Pancreas (tissue), 10 donors: ENCODE measurements at places on chromosomes 11 and 22. TPM values are rescaled to one million over a fixed set of nuclear protein-coding genes. Genes with fewer than 3 reads are reported as not detected.

DNA sequence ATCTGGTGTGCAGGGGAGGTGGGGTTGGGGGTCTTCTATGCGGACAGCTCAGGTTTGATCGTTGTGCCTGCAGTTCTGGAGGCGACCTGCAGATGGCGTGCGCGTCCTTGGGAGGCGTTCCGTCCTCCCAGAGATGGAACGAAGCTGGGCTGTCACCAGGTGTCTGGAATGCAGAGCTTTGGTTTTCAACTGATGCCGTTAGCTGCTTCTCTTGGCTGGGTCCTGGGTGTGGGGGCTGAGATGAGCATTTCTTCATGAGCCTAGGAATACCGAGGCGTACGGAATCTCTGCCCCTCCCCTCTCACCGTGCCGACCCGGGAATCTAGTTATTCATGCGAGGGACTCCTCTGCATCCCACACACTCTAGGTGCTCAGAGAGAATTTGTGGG, 98.6 kb downstream of the CEP164 start:
- H3K27ac ChIP-seq = no peak overlapping the region
- H3K4me1 ChIP-seq = no peaks in the 10 kb centered on the region
- no peaks in the 10 kb centered on the region for H3K27me3 ChIP-seq

- H3K27ac ChIP-seq = no peak overlapping the region
- no peak for DNase-seq
- no peak overlapping the region for H3K4me3 ChIP-seq
- no peaks in the 10 kb centered on the region for H3K4me1 ChIP-seq
- no peaks in the 10 kb centered on the region for H3K36me3 ChIP-seq
These were observed 2198.2 kb upstream of the RAG2 start for GRCh38 chr11:38796281-38796680.

DNA sequence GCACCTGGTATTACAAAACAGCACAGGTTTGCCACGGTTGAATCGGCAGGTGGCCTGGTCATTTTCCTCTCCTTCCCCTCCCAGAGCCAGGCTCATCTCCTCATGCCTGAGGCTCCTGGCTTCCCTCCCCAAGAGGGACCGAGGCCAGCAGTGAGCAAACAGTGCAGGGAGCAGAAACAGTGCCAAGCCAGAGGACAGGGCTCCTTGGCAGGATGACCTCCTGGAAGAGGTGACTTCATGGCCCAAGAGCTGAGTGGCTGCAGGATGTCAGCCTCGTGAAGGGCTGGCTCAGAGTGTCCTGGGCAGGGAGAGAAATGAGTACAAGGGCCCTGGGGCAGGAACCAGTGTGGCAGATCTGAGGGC, 22.8 kb upstream of the PPFIA1 start:
- no peak overlapping the region for H3K27ac ChIP-seq
- no peak for DNase-seq

DNA sequence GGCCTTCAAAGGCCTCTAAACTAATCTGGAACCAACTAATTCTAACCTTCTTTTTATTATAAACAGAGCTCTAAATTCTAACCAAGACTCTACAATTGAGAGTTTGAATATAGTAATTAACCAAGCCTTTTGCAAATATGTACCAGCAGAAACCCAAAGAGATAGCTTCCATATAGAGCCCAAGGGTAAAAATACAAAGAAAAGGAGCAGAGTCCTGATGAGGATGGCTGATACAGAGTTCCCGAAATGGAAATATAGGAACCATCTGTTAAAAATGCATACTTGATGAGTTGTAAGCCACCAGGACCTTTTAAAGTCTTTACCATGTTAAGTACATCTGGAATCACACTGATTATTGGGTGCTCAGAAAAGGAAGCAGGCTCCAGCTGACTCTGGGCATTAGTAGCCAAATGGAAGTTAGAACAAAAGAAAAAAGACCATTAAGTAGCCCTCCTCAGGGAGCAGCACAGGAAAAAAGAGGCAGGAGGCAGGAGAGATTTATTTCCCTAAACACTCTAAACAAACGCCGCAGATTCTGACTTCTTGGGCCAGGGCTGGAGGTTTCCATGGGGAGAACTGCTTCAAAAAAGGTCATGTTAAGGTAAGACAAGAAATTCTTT, 463.1 kb upstream of the FAT3 start:
- H3K27me3 ChIP-seq = no peaks in the 10 kb centered on the region
- DNase-seq = no peak
- no peaks in the 10 kb centered on the region for H3K36me3 ChIP-seq
- no peaks in the 10 kb centered on the region for H3K4me1 ChIP-seq

- DNase-seq = no peak
- H3K4me1 ChIP-seq = no peaks in the 10 kb centered on the region
- H3K36me3 ChIP-seq = no peaks in the 10 kb centered on the region
- no peak overlapping the region for H3K4me3 ChIP-seq
- H3K27ac ChIP-seq = no peak overlapping the region
These were observed 2.9 kb downstream of the MIOX start for GRCh38 chr22:50489363-50490243.

DNA sequence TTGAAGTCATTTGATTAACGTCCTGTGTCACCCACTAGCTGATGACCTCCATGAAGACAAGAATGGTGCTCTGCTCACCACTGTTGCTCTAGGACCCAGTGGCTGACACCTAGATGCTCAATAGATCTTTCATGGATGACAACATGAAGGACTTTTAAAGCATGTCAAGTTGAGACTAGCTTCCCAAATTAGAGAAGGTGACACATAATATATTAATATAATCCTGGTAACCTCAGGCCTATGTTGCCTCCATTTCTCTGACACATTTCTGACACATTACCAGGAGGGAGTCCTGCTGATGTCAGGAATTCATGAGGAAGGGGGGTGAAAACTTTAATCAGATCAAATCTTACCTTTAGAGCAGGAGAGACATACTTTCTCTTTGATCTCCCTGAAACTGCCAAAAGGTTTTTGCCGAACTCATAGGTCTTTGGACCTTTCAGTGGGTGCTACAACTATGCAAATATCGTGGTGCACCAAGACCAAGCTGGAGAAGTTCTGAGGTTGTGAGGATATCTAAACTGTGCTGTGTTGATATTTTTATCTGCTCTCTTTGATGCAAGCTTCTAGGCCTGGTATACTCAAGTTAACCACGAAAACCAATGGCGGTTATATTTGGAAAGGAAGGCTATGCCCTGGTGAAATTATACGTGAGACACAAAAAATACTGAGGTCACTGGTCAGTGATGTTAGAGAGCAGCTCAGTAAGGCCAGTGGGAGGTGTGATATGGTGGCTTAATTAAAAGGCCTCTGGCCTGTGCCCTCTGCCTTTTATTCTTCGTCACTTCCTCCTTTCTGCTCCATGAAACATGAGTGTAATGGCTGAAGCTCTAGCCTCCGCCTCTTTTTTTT, 13.2 kb upstream of the AMPD3 start:
- H3K4me1 ChIP-seq = no peaks in the 10 kb centered on the region
- no peak for DNase-seq
- H3K27ac ChIP-seq = no peak overlapping the region
- no peaks in the 10 kb centered on the region for H3K36me3 ChIP-seq
- H3K4me3 ChIP-seq = no peak overlapping the region
- H3K27me3 ChIP-seq = no peaks in the 10 kb centered on the region

- no peak overlapping the region for H3K4me3 ChIP-seq
- peaks cover 6% of the 10 kb centered on the region for H3K4me1 ChIP-seq
- DNase-seq = no peak
- H3K27ac ChIP-seq = no peak overlapping the region
- no peaks in the 10 kb centered on the region for H3K36me3 ChIP-seq
These were observed 23.0 kb downstream of the USP47 start for GRCh38 chr11:11864803-11865202.

DNA sequence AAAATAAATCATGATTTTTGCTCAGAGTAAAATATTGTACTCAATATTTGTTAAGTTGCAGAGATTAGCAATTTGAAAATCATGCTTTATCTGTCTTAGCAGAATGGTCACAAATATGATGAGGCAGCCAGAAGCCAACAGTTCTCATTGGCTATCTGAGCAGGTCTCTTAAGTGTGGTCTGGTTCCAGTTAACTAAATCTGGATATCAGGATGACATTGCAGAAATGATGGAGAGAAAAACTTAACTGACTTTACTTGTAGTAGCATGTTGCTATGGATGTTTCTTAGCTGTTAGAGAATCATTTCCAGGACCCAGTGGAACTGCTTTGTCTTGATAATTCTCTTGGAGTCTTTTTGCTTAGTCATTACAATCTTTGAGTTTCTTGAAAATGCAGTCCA, 1070.3 kb downstream of the JRKL start:
- no peaks in the 10 kb centered on the region for H3K4me1 ChIP-seq
- no peak overlapping the region for H3K27ac ChIP-seq
- DNase-seq = no peak
- no peaks in the 10 kb centered on the region for H3K27me3 ChIP-seq

PTPN5 gene
- 0.61 TPM for polyA plus RNA-seq
